ENCODE measurements at places on chromosomes 5 and 9.

GRCh38 chr5:14727928-14728458 is 63.5 kb downstream of the OTULIN start:
- no peak for DNase-seq

DNA sequence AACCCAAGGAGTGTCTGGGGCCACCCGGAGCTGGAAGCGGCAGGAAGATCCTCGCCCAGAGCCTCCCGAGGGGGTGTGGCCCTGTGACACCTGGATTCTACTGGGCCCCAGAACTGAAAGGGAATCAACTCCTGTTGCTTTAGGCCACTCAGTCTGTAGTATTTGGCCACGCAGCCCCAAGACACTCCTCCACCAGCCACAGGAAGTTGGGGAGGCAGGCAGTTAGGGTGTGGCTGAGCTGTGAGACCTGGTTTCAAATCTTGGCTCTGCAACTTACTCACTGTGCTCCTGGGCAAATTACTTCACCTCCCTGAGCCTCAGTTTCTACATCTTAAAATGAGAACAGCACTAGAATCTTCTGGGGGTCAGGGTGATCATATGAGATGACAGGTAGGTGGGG is 119.8 kb upstream of the PPP1R26 start:
- DNase-seq, result no peak

DNA sequence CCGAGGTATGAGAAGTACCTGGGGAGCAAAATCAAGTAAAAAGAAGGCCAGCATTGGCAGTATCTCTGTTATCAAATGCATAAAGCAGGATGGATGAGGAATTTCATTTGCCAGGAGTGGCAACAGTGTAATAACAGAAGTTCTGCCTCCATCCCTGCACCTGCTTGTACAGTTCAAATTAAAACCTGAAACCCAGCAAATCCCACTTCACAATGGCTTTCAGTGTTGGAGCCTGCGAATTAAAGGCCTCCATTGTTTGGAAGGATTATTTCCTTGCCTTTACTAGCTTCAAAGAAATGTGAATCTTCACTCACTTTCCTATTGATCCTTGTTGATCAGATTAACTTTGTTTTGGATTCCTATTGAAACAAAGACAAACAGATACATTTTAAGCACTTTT is 31.5 kb upstream of the IRX1 start:
- DNase-seq, result no peak

GRCh38 chr5:123450640-123451039 is 27.4 kb upstream of the CEP120 start:
- no peak for DNase-seq

DNA sequence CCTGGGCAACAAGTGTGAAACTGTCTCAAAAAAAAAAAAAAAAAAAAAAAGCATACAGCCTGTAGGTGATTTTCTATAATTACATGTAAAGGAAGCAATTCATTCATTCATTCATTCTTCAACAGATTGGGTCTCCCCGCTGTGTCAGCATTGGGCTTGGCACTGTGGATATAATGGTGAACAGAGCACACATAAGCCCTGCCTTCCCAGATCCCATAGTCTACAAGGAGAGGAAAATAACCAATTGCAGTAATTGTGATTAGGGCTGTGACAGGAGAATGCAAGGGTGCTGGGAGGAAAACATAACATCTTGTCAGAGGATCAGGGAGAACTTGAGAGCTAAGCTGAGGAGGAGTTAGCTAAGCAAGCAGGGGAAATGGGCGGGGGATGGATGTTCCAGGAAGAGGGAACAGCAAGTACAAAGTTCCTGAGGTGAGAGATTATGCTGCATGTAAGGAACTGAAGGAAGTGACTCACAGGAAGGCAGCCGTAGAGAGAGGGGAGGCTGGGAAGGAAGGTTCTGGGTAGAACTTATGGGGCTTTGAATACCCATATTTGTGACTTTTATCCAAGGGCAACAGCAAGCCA is 24.0 kb upstream of the KLF9 start:
- no peak for DNase-seq
